ENCODE measurements at places on chromosomes 12 and 14.
A peak's percentile ranks its signal among the peaks of the same experiment; 100 is the strongest.

GRCh38 chr12:67508830-67509229 lies 139.7 kb upstream of the DYRK2 start:
- DNase-seq = no peak

GRCh38 chr12:106790020-106790419 lies 15.5 kb downstream of the RIC8B start:
- no peak for DNase-seq

- DNase-seq = peak; percentile 66
Observed at GRCh38 chr14:34043627-34044372, 92.9 kb upstream of the EGLN3 start.

- DNase-seq = no peak
Observed at GRCh38 chr14:20409226-20409625, 4.1 kb downstream of the TEP1 start.

GRCh38 chr14:64720131-64720576 lies 15.9 kb downstream of the PLEKHG3 start:
- no peak for DNase-seq

- DNase-seq = no peak
Observed at GRCh38 chr14:26415618-26416123, 182.2 kb downstream of the NOVA1 start.

DNA sequence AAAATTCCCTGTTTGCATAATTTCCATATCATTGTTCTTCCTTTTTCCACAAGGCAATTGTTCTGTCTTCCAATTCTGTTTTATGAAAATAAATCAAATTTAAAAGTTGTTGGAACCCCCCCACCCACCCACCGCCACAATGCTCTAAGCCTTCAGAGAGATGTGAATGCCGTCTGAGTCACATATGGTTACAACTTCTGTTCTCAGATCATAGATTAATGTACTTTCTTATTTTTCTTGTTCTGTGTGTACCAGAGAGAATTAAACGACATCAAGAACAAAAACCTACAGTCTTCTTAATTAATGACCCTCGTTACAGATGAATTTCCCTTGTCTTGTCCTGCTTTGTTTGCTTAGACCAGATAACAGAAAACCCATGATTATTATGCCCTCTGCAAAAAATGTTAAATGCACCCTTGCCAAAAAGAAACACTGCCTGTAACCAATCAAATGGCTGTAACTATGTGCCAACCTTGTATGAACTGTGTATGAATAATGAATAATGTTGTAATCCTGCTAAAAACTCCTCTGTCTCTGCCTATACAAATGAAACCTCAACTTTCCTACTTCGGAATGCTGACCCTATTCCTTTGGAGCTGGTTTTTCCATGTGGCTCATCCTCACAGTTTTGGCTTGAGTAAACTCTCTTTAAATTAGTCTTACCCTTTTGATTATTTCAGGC lies 14.0 kb downstream of the OR6S1 start:
- no peak for DNase-seq

DNA sequence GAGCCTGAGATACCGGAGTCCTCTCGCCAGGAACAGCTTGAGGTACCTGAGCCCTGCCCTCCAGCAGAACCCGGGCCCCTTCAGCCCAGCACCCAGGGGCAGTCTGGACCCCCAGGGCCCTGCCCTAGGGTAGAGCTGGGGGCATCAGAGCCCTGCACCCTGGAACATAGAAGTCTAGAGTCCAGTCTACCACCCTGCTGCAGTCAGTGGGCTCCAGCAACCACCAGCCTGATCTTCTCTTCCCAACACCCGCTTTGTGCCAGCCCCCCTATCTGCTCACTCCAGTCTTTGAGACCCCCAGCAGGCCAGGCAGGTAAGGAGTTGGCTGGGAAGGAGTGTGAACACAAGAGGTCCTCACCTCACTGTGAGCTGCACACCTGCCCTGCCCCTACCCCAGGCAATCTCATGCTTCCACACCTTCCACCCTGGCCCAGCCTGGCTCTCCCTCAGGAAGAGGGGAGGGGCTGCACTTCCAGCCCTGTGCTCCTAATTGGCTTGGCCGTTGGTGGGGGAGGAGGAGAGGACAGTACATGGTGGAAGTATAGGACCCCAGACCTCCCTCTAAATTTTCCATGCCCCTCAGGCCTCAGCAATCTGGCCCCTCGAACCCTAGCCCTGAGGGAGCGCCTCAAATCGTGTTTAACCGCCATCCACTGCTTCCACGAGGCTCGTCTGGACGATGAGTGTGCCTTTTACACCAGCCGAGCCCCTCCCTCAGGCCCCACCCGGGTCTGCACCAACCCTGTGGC lies 6.2 kb downstream of the C1QL4 start:
- DNase-seq = no peak

DNA sequence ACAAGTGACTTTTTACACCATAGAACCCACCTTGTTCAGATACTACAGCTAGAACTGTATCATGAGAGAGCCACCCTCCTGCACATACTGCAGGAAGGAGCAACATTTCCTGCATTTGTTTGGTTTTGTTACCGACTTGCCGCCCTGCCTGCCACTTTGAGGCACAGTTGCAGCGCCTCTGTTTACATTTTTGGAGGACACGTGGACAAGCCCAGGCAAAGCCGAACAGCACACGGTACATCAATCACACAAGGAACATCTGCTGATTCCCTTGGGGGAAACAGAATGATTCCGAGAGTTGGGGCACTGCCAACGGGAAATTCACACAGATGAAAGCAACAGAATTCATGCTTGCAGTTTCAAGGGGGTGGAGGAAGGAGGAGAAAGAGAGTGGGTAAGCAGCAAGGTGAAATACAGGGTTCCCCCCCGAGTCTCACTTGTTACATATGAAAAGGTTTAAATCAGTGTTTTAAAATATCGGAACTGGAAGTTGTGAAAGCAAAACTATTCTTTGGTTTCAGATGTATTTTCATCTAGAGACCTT lies 110.7 kb downstream of the BTG1 start:
- DNase-seq = peak; percentile 45

DNA sequence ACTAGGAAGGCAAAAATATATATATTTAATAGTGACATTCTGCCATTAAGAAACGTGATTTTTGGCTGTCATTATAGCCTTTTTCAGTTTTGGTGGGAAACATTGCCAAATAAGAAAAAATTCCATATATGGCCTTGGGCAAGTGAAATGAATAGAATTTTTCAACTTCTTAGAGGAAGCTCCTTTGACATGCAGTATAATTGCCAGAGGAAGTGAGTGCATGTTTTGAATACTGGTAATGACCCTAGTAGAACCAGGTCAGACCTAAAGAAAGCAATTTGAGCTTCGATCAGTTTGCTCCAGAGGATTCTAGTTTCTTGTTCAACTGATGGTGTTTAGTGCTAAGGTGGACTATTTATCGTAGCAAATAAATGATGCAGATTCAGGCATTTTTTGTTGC lies 26.2 kb upstream of the TRIM9 start:
- no peak for DNase-seq

DNA sequence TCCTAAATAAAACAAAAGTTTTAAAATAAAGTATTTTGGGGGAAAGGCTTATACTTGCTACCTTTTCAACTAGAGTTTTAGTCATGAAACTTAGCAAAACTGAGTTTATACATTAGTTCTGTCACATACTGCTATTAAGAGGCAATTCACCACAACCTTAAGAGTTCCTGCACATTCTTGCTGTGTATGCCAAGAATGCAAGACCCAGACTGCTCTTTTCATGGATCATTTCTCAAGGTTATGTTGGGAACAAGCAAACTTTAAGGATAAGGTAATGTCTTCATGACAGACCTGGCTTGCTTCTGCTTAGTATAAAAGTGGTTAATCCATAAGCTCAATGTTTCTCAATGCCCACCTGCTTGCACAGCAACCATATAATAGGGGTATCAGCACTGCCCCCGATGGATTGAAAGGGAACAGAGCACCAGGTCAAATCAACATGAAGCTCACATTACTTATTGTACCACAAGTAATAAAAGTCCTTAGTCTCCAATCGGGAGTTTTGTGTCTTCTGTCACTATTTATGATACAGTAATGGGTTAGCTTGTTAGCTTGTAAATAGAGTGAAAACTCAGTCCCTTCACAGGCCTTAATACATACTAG lies 67.6 kb downstream of the KIF21A start:
- DNase-seq = no peak

GRCh38 chr14:93201155-93201704 lies 5.6 kb downstream of the GON7 start:
- no peak for DNase-seq

- peak; percentile 91 for DNase-seq
Observed at GRCh38 chr12:12696562-12697383, 790 bp upstream of the GPR19 start.

- DNase-seq = no peak
Observed at GRCh38 chr14:105581551-105582341, 55.4 kb downstream of the TMEM121 start.
